ENCODE measurements at places on chromosomes 11 and 22.

DNA sequence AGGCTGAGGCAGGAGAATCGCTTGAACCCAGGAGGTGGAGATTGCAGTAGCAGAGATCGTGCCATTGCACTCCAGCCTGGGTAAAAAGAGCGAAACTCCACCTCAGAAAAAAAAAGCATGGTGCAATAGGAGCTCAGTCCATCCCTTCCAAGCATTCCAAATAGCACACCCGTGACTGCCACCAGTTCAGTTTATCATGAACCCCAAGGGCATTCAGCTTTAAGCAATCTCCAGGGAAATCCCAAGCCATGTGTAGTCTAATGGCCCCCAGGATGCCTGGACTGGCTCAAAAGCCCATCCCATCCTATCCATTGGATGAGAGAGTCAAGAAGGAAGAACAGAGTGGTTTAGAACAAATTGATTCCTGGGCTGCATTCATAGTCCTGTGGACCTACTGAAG, 16.2 kb downstream of the MICAL3 start:
- no peak for DNase-seq

GRCh38 chr11:11697796-11698195, 76.0 kb upstream of the GALNT18 start:
- DNase-seq = no peak

DNA sequence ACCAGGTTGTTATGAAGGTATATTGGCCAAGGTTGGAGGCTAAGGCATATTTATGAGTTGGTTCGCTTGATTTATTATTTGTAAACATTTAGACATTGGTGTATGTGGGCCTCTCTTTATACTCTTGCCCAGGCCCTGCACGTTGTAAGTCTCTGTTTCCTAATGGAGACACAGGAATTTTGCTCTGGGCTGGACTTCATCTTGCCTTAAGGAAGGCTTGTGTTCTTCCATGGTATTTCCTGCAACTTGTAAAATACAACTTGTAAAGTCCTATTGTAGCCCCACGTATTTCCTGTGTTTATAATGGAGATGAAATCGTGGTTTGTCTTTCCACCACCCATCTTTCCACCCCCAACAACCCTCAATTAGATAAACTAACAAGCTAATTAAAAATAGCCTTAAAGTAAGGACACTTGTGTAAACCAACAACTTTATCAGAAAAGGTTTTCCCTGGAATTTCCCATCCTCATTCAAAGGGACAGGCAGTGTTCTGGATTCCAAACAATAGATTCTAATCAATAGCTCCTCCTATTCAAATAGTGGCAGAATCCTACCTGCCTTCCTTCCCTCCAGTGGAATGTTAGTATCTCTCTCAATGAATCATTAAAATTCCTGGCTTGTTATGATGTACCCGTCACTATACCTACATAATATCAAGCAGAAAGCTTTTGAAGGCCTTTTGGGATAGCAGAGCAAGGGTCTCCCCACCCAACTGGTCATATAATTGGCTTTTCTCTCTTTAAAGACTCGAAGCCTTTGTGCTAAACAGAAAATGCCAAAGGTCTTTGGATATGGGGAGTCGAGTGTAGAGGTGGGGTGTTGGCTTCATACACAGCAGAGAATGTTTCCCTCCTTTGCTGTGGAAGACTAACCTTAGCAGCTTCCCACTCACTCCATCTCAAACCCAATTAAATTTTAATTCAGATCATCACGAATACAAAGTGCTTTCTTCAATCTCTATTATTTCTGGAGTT, 77.1 kb downstream of the UBASH3B start:
- DNase-seq = no peak

DNA sequence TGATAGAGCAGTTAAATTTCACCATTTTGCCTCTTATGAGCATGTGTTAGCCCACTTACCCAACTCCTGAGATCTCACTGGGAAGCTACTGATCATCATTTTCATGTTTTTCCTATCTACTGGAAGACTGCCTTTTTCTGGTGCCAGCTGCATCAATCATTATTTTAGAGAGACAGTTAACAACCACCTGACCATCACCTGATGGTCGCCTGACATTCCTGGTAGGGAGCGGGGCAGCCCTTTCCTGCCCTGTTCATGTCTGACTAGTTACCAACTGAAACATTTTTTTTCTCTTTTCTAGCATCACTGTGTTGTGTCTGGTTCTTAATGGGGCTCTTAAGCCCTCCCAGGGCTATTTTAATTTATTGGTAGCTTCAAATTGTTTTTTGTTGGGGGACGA, 20.2 kb upstream of the PATL1 start:
- DNase-seq = no peak

DNA sequence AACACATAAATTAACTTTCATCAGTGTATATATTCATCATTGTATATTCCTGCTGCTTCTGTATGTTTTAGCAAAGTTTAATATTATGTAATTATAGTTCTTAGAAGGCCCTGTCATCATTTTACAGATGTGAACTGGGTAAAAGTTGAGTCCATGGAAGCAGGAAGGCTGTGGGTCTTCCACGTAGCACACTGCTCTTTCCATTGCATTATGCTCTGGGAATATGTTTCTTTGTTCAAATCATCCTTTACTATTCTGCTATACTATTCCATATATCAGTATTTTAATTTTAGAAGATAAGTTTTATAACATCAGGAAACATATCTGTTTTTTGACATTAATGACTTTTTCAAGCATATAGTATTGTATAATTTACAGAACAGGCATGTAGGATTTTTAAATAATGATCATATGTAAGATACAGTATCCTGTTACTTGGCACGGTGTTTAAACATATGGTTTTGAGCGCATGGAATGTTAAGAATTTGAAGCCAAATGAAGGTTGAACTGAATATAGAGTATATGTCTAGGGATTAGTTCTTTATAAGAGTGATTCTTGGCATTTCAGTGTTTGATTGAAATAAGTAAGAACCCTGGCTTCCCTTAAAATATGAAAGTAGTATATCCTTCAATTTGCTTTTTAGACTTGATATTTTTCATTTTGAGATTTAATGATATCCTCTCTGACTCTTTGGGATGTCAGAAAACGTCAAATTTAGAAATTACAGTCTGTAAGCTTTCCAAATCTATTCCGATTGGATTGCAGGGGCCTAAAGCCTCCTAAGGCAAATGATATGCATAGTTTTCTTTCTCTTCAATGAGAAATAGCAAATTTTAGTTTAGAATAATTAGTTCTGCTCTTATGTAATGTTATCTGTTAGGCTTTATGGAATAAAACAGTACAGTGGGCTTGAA, 8.6 kb downstream of the CCDC81 start:
- DNase-seq = no peak

Measured in IMR-90 (cell line).